T-cell (primary cell): ENCODE measurements at places on chromosomes 16 and 17. TPM values are rescaled to one million over a fixed set of nuclear protein-coding genes. Genes with fewer than 3 reads are reported as not detected.

Gene NPIPA8
- total RNA-seq, result not detected

Gene ATP2A1
- total RNA-seq, result 1.6 TPM

Gene INTS2
- 21.2 TPM for total RNA-seq

Gene SEZ6L2
- total RNA-seq, result 0.16 TPM

Gene WBP2
- 138 TPM for total RNA-seq

Gene NUP85
- total RNA-seq, result 106 TPM

Gene ADORA2B
- not detected for total RNA-seq

Gene DNASE1L2
- total RNA-seq, result 0.75 TPM

Gene KRTAP4-9
- total RNA-seq, result not detected

Gene SSH2
- 115 TPM for total RNA-seq

Gene TPSAB1
- not detected for total RNA-seq

Gene KRT17
- not detected for total RNA-seq

DNA sequence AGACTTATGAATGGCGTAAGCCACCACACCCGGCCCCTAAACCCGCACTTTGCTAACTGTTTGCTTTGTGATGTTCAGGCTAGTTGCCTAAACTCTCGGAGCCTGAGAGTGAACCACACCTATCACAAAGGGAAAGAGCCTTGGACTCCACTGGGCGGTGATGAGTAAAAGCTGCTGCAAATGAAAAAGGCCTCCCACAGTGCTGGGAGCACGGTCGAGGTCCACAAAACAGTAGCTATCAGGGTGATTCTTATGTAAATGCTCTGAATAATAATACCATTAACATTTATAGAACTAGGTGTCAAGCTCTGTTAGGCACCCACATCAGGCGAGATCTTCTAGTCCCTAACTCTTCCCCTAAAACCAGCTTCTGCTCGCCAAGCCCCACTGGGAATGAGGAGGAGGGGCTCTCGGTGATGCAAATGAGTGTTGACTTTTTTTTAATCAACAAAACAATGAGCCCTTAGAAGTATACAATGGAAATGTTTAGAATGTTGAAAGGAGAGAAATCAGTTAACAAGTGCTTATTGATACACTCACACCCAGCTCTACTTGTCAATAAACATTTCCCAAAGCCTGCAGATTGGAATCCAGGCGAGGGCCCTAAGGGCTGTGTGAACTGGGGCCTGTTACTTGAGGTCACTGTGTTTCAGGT lies 19.8 kb downstream of the FBRS start:
- DNase-seq, result no peak

- no peak for DNase-seq
Observed at GRCh38 chr16:55471448-55472097, 7.4 kb upstream of the MMP2 start.

GRCh38 chr17:45700171-45701090 lies 83.7 kb upstream of the CRHR1 start:
- DNase-seq, result no peak

DNA sequence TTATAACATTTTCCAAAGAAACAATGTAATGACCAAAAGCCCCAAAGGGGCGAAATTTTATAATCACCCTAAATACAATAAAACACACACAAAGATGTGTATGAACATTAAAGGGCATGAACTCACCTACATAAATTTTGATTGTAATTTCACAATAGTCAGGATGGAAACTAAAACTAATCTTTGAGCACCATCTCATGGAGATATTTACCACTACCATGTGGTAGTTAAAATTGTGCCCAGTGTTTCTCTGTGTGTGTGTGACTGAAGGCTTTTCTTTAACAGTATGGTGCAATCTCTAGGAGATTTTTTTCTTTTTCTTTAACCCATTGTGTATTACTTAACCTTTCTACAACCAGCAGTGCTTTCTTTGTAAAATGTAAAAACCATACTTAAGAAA lies 19.7 kb upstream of the MEIOC start:
- no peak for DNase-seq

DNA sequence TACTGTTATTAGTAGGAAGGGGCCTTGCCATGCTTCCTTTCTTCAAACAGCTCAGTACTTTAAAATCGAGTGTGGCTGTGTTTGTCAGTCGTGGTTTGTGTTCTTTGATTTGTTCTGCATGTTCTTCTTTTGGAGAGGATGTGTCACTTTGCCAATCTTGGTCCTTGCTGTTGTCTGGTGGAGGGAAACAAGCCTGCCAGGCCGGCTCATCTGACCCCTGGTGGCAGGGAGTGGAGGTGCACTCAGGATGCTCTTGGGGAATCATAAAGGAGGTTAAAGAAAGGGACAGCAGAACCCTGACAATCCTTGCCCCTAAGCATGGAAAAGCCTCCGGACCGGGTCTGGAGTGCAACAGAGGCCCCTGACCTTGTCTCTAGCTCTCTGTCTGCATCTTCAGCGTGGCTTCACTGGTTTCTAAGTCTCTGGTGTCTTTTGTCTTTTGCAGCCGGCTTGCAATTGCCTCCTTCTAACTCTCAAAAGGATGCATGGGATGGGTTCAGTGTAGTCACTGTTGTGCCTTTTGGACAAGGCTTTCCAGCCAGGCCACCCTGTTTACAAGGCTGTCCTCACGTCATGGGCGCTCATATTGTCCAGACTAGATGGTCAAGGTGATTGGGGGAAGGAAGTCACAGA lies 135.8 kb downstream of the WWOX start:
- peak; percentile 33 for DNase-seq

GRCh38 chr17:37318931-37319594 lies 56.7 kb upstream of the C17orf78 start:
- DNase-seq, result no peak

- DNase-seq, result no peak
Observed at GRCh38 chr16:945271-946047, 25.3 kb downstream of the LMF1 start.

GRCh38 chr16:18800293-18800692 lies 1.1 kb downstream of the ARL6IP1 start:
- DNase-seq, result no peak

DNA sequence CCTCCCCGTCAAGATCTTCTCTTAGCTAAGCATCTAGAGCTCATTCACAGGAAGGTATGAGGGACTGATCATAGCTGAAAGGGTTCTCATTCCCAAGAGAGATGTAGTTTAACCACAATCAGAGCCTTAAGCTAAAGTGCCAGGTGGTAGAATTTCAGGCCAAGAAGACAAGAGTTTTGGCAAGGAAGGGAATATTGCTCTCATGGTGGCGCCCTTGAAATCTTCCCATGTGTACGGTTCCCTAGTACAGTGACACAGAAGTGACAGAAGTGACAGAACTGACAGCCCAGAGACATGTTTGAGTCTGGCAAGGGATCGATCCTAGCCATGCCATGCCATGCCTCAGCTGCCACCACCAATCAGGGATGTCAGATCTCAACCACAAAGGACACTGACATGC lies 2.5 kb downstream of the GRIN2C start:
- no peak for DNase-seq

GRCh38 chr16:16025214-16025968 lies 76.0 kb downstream of the ABCC1 start:
- peak; percentile 23 for DNase-seq

- DNase-seq, result no peak
Observed at GRCh38 chr17:56774650-56775049, 59.1 kb downstream of the C17orf67 start.

DNA sequence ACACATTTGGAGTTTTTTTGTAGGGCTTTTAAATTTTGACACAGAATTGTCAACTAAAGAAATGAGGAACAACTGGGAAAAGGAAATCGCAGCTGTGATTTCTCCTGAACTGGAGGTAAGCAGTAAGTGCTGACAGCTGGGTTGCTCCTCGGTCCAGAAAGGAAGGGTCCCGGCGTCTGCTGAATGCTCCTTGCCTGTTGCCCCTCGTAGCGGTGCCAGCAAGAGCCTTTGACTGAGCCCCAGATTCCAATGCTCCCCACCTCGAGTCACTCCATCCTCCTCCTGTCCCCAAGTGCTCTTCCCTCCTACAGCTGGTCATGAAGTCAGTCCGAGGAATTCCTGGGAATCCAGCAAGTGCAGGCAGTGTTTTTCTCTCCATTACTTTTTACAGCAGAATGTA lies 32.0 kb upstream of the ENDOV start:
- no peak for DNase-seq

DNA sequence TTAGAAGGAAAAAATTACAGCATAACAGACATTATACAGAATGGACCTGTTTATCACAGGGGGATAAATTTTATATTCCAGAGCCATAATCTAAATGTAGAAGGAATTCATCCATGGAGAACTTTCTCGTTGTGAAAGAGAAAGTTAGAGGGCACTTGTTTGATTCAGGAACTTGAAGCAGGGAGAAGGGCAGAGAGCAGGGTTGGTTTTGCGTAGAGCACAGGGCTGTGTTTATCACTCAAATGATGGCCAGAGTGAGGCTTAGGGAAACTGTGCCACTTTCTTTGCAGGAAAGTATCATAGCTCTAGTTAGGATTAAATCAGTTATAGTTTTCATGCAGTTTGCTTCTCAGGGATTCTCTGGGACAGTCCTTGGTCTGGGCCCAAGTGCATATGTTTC lies 29.1 kb upstream of the MED13 start:
- no peak for DNase-seq

GRCh38 chr17:63001689-63002394 lies 35.8 kb downstream of the TANC2 start:
- DNase-seq, result no peak

- no peak for DNase-seq
Observed at GRCh38 chr17:8946476-8946875, 19.0 kb downstream of the PIK3R5 start.
